ENCODE measurements at places on chromosomes 16 and 17.

- no peaks in the 10 kb centered on the region for H3K36me3 ChIP-seq
- no peak overlapping the region for H3K27ac ChIP-seq
- H3K27me3 ChIP-seq: peaks cover 3% of the 10 kb centered on the region
- DNase-seq: peak; percentile 48
Measured at GRCh38 chr16:71542377-71542776, 16.2 kb downstream of the CHST4 start.

DNA sequence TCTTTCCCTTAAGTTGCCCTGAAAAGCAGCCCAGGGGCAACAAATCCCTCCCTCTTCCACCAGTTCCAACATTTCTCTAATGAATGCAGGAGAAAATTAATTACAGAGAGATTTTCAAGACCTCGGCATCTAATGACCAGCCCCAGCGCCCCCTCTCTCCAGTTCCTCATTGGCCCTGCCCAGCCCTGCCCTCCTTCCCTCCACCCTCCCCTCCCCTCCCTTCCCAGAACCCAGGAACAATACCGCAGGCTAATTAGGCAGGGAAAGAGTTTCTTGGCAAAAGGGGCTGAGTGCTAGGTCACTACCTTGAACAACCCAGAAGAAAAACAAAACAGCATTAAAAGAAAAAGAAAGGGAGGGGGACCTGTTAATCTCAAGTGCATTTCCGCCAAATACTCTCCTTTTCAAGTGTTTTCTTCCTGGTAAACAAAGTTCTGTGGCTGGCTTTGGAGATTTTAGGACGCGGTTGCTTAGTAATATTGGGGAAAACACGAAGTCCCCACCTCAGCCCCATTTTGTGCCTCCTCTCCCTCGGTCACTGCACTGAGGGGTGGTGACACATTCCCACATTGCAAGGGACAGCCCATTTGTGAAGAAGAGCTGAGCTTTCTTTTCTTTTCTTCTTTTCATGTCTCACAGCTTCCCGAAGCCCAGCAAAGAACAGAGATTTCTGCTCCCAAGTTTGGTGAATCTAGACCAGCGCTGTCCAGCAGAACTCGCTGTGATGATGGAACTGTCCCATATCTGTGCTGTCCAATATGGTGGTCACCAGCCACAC is 215.4 kb downstream of the SOX9 start:
- H3K27ac ChIP-seq: no peak overlapping the region
- no peaks in the 10 kb centered on the region for H3K4me1 ChIP-seq
- no peaks in the 10 kb centered on the region for H3K36me3 ChIP-seq
- H3K27me3 ChIP-seq: no peaks in the 10 kb centered on the region

DNA sequence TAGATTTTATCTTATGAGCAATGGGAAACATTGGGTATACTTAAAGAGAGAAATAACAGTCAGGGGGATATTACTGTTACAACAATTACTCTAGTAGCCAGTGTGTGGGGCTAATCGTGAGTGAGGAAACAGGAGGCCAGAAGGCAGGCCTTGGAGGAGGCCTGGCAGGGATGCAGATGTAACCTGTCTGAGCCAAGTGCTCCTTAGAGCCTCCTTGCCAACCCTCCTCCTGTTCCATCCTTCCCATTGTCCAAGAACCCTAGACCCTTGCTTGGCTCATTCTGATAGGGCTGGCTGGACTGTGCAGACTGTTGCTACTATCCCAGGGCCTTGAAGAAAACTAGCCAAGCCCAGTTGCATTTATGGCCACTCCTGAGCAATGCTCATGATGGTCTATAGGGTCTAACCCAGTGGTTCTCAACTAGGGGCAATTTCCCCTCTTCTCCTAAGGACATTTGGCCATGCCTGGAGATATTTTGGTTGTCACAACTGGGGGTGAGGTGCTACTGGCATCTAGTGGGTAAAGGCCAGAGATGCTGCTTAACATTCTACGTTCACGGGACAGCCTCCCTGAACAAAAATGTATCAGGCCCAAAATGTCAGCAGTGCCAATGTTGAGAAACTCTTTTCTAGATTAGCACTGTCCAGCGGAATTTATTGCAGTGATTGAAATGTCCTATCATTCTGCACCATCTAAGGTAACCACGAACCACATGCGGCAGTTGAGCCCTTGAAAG is 24.4 kb upstream of the WSCD1 start:
- H3K4me3 ChIP-seq: no peak overlapping the region
- H3K27me3 ChIP-seq: no peaks in the 10 kb centered on the region
- no peak for DNase-seq
- no peak overlapping the region for H3K27ac ChIP-seq
- no peaks in the 10 kb centered on the region for H3K4me1 ChIP-seq
- H3K36me3 ChIP-seq: no peaks in the 10 kb centered on the region

- H3K4me3 ChIP-seq: peak overlapping the region; percentile 80
- peaks cover 3% of the 10 kb centered on the region for H3K36me3 ChIP-seq
- DNase-seq: no peak
- H3K27me3 ChIP-seq: no peaks in the 10 kb centered on the region
Measured at GRCh38 chr17:78781104-78781892, 775 bp downstream of the CYTH1 start.

- no peaks in the 10 kb centered on the region for H3K4me1 ChIP-seq
- H3K27ac ChIP-seq: no peak overlapping the region
- peaks cover 9% of the 10 kb centered on the region for H3K27me3 ChIP-seq
- no peak for DNase-seq
- H3K4me3 ChIP-seq: no peak overlapping the region
Measured at GRCh38 chr17:880443-881269, 98.5 kb downstream of the MRM3 start.
